ENCODE measurements at places on chromosomes 2 and 18.

GRCh38 chr2:22838461-22838860, 546.5 kb upstream of the KLHL29 start:
- DNase-seq: no peak

- DNase-seq: no peak
Measured at GRCh38 chr18:45667056-45667736, 51.9 kb downstream of the SLC14A2 start.

DNA sequence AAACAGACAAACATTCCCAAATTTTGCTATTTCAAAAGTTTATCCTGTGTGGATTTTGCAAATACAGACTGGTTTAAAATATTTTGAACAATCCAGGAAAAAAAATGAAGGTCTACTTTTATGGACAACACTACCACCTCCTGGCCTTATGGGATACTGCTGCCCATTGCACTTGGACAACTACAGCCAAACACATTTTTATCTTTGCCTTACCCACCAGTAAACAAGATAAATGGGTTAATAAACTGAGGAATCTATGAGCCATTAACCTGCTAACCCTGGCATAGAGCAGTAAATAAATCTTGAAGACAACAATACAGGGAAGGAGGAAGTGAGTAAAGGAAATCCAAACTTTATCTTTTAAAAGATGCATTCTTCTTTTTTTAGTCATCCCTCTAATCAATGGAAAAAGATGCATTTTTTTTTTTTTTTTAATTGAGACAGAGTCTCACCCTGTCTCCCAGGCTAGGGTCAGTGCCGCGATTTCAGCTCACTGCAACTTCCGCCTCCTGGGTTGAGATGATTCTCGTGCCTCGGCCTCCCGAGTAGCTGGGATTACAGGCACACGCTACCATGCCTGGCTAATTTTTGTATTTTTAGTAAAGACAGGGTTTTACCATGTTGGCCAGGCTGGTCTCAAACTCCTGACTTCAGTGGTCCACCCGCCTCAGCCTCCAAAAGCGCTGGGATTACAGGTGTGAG, 2.1 kb upstream of the SPIRE1 start:
- peak; percentile 62 for DNase-seq

DNA sequence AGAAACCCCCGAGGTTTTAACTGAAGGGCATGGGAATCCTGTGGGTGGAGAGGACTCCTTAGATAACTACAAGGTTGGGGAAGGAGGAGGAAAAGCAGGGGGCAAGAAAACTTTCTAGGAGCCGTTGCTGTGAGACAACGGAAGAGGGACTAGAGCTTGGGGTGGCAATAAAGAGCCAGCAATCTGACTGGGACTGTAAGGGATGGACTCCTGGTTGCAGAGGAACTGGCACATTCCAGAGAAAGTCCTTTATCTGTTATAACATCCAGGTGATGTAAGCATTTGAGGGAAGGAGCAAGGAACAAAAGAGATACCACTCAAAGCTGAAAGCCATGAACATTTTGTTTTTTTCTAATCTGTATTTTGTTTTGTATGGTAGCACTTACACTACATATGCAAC, 16.4 kb downstream of the CDCA7 start:
- no peak for DNase-seq

DNA sequence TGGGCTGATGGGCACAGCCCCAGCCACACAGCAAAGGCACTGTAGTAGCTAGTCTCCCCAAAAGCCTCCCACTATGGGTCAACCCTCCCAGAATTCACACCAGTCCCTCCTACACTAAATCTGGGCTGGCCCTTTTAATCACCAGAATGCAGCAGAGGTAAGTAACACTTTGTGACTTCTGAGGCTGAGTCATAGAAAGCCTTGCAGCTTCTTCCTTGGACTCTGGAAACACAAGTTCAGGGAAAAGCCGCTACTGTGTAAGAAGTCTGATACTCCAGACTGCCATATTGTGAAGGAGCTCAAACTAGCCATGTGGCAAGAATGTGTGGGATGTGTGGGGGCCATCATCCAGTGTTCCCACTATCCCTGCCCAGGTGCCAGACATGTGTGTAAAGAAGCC, 19.0 kb upstream of the SIX2 start:
- no peak for DNase-seq

DNA sequence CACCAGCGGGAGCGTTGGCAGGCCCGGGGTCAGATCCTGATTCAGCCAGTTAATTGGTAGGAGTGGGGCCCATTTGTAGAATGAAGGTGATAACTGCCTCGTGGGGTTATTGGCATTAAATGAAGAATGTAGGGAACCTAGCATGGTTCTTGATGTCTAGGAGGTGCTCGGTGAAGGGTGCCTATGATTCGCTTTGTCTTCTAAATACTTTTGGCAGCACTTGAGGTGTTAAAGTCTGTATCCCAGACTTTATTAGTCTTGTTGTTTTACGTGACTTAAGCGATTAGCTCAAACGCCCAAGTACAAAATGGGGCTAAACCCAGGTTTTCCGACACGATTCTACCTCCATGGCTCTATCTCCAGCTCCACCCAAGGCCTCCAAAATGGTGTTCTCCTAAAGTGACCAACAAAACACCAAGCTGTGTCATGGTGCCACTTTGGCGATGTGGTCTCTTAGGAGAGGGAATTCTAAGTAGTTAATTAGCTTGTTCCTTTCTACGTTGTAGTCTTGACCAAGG, 980 bp upstream of the PPP4R1 start:
- DNase-seq: no peak

- DNase-seq: no peak
Measured at GRCh38 chr2:1453561-1453960, 40.3 kb downstream of the TPO start.

DNA sequence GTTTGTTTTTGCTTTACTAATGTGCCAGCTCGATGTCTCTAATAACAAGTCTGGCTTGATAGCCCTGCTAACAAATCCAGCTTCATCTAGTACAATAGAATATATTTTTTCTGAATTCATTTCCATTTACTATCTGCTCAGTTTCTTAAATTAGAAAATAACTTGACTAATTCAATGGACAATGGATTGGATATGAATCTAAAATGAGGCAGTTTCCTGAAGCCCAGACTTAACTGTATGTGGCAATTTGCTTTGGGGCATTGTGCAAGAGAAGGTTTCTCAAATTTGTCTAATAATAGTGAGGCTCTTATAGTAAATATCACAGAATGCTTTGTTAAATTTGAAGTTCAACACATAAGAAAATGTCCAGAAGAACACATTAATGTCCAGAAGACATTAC, 25.8 kb downstream of the CALCRL start:
- no peak for DNase-seq

DNA sequence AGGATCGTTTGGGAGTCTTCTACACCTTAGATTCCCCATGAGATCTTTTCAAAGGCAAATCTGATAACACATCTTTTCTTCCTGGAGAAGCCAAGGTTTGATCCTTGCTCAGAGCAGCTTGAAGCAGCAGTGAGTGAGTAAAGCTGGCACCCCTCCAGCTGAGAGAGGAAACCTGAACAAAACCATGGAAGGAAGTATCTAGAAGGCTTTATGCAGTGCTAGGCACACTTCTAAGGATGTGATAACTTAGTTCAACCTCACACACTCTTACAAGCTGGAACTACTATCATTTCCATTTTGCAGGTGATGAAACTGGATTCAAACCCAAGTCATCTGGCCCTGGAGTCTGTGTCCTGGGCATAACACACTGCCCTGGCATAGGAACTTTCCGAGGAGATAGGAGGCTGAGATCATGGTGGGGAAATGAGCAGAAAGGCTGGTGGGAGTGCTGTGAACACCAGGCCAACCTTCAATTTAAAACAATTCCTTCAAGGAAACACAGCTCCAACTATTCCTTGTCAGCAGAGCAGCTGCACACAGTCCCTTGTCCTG, 71.2 kb downstream of the CTAGE1 start:
- DNase-seq: peak; percentile 82

- DNase-seq: peak; percentile 41
Measured at GRCh38 chr2:229089776-229090175, 181.3 kb downstream of the PID1 start.

GRCh38 chr2:121151311-121152109, 133.5 kb downstream of the TFCP2L1 start:
- DNase-seq: no peak

DNA sequence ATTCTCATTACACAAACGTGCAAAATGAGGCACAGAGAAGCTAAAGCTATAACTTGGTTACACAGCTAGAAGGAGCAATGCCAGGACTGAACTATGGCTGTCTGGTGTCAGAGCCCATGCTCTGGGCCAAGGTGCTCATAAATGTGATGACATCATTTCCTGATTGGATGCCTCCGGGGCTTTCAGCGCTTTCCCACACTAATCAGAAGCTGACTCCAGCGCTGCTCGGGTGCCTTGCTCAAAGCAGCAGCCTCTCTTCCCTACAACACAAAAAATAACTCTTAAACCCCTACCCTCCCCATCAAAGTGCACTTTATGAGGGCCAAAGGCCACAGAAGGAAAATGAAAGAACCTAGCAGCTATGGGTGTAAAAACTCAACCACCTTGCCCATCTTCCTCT, 90.7 kb downstream of the STK39 start:
- DNase-seq: peak; percentile 64

GRCh38 chr2:99597616-99598015, 107.8 kb upstream of the REV1 start:
- DNase-seq: peak; percentile 46

DNA sequence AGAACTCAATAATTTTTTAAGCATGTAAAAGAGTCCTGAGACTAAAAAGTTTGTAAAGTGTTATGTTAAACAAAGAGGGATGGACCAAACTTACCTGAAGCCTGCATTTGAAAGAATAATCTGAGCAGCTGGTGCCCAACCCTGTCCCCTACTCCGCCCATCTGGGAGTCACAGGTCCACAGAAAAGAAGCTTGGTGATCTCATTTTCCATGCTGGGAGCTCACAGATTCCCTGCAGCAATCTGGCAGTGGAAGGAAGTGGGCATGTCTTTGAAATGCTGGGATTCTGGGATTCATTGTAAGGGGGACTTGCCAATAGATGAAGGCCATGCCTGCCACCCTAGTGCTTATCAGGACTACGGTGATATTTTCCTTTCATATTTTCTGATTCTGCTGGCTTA, 17.9 kb downstream of the CDH2 start:
- DNase-seq: peak; percentile 22

- DNase-seq: no peak
Measured at GRCh38 chr2:145625111-145625510, 1105.2 kb upstream of the ZEB2 start.

GRCh38 chr2:74391209-74391579, 11.1 kb upstream of the DCTN1 start:
- DNase-seq: no peak

DNA sequence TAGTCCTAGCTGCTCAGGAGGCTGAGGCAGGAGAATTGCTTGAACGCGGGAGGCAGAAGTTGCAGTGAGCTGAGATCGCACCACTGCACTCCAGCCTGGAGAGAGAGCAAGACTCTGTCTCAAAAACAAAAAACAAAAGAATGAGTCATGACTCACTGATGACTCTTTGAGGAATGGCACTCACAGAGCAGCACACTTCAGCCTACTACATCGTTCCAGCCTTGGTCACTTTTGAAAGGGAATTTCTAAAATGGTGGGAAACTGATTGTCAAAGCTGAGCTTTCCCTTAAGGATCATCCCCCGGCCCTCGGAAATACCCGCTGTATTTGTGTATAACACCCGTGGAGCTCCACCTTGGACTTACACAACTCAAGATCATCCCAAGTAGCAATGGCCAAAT, 217.3 kb upstream of the HS6ST1 start:
- peak; percentile 89 for DNase-seq

DNA sequence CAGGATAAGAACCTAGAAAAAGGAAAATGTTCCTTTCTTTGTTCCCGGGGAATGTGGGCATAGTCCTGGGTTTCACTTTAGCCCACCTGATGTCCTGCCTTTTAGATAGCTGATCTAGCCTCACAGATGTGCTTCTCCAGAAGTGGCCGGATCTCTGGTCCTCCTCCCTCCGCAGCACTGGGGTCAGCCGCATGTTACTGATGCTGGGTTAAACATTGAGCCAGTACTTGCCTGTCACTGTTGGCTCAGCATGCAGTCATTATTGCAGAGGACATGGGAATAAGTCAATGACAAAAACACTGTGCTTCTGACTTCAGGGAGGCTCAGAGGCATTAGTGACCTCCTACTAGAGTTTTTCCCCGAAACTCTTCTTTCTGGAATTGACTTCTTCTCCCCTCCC, 27.6 kb downstream of the NCK2 start:
- no peak for DNase-seq

- DNase-seq: peak; percentile 87
Measured at GRCh38 chr2:224869601-224870233, 153.6 kb upstream of the CCDC195 start.

- DNase-seq: no peak
Measured at GRCh38 chr2:191148791-191149190, 2.0 kb downstream of the STAT4 start.

DNA sequence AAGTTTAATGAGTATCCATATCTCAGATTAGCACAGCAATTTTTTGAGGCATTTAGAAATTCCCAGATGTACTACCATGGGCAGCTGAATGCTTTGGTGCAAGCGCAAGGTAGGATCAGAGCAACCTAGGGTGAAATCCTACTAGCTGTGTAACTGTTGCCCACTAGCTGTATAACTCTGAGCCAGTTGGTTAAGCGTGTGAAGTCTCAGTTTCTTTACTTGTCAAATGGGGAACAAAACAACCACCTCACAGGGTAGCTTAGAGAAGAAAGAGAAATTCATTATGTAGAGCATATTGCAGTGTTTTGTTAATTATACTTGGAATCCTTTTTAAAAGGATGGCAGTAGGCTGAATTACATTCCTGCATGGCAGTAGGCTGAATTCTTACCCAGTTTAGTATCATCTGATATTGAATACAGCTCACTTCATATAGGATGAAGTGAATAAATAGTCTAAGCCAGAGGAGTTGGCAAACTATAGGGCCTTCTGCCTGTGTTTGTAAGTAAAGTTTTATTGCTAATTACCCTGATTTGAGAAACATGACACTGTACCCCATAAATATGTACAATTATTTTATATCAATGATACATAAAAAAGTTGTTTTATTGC, 180.7 kb downstream of the PLCL1 start:
- no peak for DNase-seq

- DNase-seq: no peak
Measured at GRCh38 chr2:57602733-57603132, 443.9 kb upstream of the VRK2 start.

DNA sequence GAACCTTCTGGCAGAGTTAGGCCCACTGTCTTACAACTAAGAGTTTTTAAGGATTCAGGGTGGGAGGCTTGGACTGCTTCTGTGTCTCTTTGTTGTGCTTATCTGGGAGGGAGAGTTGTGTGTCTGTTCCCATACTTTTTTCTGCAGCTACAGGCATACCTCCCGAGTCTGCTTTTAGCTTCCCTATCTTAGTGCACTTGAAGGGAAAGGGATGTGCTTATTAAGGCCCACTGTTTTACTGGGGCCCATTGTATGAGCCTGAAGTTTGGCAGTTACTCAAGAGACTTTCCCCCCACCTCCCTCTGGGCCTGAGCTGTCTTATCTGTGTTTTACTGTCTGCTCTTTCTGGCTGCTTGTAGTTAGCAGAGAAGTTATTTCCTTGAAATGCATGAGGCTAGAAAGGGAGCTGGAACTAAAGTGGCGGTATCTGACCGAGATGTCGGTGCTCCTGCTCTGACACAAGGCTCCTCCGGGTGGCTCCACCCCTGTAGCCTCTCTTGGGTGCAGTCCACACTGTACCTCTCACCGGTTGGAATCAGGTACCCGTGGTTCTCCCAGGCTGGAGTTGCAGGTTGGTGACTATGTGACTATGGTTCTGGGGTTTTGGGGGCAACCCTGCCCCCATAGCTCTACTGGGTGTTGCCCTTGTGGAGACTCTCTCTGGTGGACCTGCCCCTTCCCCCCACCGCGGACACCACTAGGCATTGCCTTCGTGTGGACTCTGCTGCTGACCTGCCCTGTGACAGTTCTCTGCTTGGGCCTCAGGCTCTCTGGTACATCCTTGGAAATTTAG, 12.9 kb downstream of the UBR3 start:
- no peak for DNase-seq

Data from fibroblast of skin of right biceps (primary cell).